Stimulated activated CD4-positive, alpha-beta T cell treated with anti-CD3 and anti-CD28 coated beads, Interleukin-1b, Interleukin-23, amount 100 ng/mL, for 48 hours (primary cell): ENCODE measurements at places on chromosomes 16 and 17.

GRCh38 chr17:10758062-10758461, 28.2 kb upstream of the TMEM220 start:
- no peak for DNase-seq

- DNase-seq: no peak
Measured at GRCh38 chr17:7079581-7080455, at the start of gene CLEC10A. CLEC10A (minus strand) TSS chr17:7080251; CDS start chr17:7078812, 1,439 bp downstream.

GRCh38 chr16:31360251-31360650, 5.3 kb downstream of the ITGAX start:
- no peak for DNase-seq

- DNase-seq: no peak
Measured at GRCh38 chr17:27530764-27531391, 74.6 kb downstream of the KSR1 start.

DNA sequence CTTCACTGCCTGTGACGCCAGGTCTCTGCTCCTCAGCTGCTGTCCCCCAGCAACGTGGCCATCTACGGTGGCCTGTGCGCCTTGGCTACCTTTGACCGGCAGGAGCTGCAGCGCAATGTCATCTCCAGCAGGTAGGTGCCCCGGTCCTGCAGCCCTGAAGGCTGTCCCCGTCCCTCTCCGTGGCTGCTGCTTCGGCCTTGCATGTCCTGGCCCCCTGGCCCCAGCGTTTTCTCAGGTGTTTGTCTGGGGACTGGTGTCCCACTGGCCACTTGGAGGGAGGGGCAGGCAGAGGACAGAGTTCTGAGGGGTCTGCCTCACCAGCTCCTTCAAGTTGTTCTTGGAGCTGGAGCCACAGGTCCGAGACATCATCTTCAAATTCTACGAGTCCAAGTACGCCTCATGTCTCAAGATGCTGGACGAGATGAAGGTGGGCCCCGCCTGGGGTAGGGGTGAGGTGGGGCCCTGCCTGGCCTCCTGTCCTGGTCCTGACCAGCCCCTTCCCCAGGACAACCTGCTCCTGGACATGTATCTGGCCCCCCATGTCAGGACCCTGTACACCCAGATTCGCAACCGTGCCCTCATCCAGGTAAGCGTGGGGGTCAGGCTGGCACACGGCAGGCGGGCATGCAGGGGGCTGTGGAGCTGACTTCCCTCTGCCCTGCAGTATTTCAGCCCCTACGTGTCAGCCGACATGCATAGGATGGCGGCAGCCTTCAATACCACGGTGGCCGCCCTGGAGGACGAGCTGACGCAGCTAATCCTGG, 4.4 kb downstream of the GPS1 start:
- DNase-seq: no peak

DNA sequence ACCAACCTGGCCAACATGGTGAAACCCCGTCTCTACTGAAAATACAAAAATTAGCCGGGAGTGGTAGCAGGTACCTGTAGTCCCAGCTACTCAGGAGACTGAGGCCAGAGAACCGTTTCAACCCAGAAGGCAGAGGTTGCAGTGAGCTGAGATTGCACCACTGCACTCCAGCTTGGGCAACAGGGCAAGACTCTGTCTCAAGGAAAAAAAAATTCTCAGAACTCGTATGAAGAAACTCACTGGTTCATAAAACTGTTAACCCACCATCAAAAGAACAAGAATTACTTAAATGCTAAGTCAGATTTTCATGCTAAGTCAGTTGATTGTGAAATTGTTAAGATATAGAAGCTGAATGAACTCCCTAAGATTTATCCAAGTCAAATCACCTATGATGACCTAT, 31.3 kb downstream of the SLC39A11 start:
- DNase-seq: no peak

DNA sequence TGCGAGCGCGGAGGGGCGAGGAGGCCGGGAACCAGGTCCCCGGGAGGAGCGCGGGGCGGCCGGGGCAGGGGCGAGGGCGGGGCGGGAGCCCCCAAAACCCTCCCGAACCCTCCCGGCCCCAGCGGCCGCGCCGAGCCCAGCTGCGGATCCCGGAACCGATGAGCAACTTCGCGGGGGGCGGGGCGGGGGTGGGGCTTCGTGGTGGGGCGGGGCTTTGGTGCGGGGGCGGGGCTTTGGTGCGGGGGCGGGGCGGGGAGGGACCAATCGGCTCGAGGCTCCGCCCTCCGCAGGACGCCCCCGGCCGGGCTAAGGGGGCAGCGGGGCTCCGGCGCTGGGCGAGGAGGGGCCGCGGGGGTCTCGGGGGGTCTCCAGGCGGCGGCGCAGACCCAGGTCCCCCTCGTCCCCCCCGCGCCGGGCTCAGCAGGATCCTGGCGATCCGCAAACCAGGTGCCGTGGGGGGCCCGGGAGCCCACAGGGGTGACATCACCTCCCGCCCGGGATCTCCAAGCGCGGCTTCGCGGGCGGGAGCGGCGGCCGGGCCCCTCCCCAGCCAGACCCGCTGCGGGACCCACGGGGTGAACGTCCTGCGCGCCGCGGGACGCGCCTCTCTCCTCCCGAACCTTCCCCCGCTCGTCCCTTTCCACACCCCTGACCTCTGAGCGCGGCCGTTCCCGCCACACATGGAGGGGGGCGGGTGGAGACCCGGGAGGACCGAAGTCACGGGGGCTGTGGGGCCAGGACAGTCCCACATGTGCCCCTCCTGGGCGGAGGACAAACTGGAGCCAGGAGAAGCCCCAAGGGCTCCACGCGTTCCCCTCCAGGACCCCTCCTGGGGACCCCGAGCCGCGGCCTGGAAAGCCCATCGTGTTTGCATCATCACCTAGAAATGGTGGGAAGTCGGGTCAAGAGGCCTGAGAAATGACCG, at the start of gene ABR:
Gene ABR, minus strand, starts transcription at position 164 of the 925 bp plus-strand sequence. CDS start 254 bp downstream, outside the sequence.
- peak; percentile 39 for DNase-seq

- DNase-seq: no peak
Measured at GRCh38 chr17:68910251-68910705, 44.9 kb downstream of the ABCA8 start.

DNA sequence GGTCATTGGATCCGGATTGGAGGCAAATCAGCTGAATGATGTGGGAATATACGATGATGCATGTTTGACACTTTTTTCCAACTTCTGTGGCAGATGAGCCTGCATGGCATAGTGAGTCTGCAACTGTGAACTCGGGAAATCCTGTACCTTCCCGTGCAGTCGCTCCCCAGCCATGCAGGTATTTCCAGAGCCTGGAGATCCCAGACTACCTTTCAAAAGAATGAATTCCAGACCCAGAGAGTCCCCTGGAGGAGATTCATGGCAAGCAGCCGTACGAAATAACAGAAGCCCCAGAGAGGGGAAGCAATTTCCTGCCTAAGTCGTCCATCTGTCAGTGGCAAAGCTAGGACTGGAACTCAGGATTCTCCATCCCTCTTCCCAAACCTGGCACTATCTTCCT, 75.7 kb upstream of the FAM20A start:
- DNase-seq: no peak

DNA sequence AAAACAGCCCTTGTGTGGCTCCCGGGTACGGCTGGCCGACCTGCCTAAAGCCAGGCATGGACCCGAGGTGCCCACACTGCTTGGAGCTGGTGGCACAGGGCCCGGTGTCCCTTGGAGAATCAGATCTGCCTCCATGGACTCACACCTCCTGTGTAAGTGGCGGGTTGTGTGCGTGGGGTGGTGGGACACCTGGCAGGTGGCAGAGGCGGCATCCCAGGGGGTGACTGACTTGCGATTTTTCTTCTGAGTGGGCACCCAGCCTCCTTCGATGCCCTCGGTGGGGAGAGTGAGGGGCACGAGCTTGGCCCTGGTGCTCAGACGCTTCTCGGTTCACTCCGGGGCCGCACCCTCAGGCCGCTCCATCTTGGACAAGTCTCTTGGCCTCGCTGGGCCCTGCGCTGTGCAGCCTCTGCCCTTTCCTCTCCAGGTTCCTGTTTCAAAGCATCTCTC, 35.8 kb downstream of the METRNL start:
- DNase-seq: no peak

- DNase-seq: no peak
Measured at GRCh38 chr16:85185303-85186100, 73.2 kb upstream of the CIBAR2 start.

DNA sequence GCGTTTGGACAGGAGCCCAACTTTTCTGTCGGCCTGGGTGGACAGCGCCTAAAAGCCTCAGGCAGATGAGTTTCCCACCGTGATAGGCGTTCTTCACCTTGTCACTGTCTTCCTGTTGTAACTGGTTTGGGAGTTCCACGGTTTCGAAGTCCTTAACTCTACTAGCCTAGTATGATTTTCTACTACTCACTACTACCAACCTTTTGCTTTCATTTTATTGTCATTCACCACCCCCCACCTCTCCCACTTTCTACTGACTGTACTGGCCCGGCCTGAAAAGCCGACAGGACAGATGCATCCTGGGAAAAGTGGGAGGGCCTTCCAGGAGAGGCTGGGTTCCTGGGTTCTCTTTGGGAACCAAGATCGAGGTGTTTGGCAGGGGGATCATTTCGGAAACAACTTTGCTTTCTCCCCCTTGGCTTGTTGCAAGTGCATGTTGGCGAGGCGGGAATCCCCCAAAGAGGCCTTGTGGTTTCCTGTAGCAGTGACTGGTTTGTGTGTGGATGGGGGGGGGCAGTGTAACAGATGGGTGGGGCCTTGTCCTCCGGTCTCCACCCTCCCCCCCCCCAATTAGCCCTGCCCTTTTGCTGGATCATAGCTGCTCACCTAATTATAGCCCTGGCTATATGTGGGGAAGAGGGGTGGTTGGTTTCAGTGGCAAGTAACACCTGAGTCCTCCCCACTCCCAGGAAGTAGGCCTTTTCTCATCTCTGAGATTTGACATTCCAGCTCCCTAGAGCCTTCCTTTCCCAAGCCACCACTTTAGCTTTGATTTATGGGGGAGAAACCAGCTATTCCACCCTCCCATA, 1.4 kb downstream of the EIF5A start:
- DNase-seq: peak; percentile 86

- DNase-seq: no peak
Measured at GRCh38 chr17:81419319-81419885, 24.1 kb downstream of the BAHCC1 start.

DNA sequence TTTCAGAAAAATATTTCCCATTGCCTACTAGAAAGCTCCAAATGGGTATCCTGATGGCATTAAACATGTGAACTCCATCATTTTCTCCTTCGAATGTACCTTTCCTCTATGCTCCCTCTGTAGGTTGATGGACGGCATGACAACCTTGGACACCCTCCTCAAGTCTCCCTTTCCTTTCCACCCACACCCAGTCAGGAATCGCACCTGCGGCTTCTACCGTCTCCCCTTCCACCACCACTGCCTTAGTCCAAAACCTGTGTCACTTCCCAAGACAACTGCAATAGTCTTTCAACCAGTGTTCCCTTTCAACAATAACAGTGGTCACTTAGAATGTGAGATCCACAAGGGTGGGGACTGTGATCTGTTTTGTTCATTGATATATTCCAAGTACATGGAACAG, 233.1 kb upstream of the AXIN2 start:
- no peak for DNase-seq

GRCh38 chr16:55502801-55503366, 6.0 kb upstream of the LPCAT2 start:
- no peak for DNase-seq

- no peak for DNase-seq
Measured at GRCh38 chr17:77815127-77815905, 143.2 kb upstream of the TNRC6C start.

DNA sequence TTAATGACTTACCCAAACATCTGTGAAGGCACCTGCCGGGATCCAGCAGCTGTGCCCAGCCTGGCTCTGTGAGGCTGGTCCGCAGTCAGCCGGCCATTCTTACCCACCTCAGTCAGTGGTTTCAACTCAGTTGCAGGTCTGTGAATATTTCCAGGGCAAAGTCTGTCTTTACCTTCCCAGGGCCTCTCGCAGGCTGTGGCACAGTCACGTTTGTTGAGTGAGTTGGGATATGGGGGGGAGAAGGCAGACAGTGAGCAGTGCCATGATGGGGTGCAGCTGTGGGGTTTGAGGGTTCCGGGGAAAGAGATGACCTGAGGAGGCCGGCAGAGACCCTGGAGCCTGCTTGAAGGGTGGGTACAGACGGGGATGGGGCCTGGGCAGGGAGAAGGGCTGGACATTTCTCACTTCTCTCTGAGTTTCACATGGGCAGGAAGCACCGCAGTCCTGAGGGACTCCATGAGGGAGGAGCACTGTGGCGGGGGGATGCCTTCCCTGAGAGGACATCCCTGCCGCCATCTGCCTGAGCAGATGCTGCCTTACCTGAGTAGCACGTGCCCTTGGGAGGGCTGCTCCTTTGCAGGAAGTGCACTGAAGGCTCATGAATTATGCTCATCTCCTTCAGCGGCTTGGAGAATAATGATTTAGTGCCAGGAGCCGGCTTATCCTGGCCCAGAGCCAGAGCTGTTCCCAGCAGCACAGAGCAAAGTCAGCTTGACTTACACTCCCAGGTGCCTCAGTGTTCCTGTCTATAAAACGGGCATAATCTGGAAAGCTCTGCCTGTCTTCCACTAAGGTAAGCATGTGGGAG, 48.1 kb downstream of the KSR1 start:
- no peak for DNase-seq

DNA sequence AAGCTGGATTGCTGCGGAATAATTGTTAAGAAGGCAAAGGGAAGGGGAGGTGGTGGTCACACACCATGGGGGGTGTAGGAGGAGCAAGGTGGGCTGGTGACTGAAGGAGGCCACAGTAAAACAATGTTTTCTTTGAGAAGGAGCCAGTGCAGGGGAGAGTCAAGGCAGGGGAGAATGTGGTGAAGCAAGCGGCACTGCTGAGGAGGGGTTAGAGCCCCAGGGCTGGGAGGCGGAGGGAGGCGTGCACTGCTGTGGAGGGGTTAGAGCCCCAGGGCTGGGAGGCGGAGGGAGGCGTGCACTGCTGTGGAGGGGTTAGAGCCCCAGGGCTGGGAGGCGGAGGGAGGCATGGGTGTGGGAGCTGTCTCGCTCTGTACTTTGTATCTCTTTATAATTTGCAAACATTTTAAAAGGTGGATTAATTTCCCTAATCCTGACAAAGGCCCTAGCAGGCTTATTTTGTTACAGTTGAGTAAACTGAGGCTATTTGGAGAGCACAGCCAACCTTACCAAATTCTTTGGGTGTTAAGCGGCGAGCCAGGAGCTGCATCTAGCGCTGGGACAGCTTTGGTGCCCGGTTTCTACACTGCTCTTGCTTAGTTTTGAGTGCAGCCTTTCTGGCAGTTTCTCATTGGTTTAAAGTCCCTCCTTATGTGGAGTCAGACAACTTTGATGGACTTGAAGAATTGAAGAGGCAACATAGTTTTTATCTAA, 20.9 kb downstream of the RPTOR start:
- no peak for DNase-seq

DNA sequence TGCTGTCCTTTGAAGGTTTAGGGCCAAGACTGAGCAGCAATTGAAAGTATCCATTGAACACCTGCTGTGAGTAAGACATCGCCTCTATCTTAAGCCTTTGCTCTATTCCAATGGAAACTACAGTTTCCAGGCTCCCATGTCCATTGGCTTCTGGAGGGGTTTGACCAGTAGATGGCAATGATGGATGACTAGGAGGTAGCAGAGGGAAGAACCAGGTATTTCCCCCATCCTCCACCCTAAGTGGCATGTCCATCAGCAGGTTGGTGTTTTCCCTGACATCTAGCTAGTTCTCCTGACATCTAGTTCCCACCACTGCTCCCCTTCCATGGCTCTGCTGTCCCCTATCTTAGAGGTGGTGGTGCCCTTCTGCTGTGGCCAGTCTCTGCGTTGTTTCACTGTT, 58.7 kb downstream of the CENPV start:
- DNase-seq: no peak
